ENCODE measurements at places on chromosomes 11 and 22.
A peak's percentile ranks its signal among the peaks of the same experiment; 100 is the strongest.

- no peak for DNase-seq
Measured at GRCh38 chr11:61201476-61201875, 1.8 kb upstream of the PGA3 start.

GRCh38 chr22:47460176-47460575, 697.7 kb downstream of the TBC1D22A start:
- no peak for DNase-seq

GRCh38 chr11:100240025-100240539, 447.0 kb upstream of the ARHGAP42 start:
- DNase-seq = no peak

DNA sequence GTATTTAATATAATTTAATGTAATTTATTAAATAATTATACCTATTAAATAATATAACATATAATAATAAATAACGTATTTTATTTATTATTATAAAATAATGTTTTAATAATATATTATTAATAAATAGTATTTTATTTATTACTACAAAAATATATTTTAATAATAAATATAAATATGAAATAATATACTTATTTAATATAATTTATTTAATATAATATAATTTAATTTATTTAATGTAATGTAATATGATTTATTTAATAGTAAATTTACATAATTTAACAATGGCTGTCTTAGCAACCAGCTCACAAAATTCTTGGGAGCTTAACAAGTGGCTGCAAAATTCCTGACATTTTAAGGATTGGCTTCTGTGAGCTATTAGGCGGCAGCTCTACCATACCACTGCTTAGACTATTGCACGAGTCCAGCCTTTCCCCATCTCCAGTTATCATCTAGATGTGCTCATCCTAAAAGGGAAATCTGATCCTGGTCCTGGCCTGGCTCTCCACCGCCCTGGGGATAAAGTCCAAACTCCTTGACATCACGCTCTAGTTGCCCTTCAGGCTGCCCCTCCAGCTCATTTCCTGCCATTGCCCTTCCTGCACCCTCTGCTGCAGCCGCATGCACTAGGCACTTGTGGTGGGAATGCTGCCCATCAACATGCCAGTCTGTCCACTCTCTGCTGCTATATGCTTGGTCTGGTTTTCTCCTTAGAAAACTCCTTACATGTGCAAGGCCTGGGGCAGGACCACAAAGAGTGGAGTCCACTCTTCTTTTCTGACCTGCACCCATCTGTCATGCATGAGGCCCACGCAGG, 9.8 kb downstream of the MMP20 start:
- DNase-seq = no peak

DNA sequence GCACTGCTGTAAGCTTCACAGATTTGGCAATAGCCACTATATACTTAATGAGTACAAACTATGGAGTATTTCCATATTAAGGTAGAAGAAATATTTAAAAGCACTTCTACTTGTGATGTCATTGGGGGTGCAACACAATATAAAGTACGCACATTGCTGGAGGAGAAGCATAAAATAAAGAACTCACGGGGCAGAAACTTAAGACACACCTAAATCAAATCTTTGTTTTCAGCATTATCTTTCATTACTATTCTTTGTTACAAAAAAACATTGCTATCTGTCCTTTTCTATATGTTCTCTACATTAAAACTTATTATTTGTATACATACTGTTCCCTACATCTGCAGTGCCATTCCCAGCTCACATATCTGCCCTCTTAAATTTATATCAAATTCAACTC, 93.3 kb upstream of the VPREB1 start:
- DNase-seq = no peak

GRCh38 chr11:64227405-64227956, 1.4 kb downstream of the NUDT22 start:
- peak; percentile 71 for DNase-seq

GRCh38 chr11:130832566-130833425, 83.5 kb downstream of the SNX19 start:
- DNase-seq = no peak

Data from epithelial cell of esophagus (primary cell).